Fibroblast of the conjunctiva (primary cell): ENCODE measurements at places on chromosomes 1 and 21.

- DNase-seq: no peak
Observed at GRCh38 chr1:164498792-164499191, 60.2 kb upstream of the PBX1 start.

GRCh38 chr1:185014941-185015340 lies 30.4 kb upstream of the RNF2 start:
- no peak for DNase-seq

DNA sequence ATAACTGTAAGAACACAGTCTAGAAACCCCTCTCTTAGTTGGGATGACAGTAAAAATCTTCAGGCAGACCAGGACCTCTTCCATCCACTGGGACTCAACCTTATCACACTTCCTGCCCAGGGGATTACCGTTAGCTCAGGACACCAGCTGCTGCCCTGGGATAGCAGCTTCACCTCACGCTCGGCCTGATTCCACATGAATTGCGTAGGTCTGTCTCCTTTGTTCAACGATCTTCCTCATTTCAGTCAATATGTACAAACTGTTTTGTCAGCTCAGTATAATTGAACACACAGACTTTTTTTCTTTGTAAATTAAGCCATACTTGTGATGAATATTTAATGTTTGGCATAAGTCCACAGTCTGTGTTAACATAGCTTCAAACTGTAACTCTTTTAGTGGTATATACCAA lies 290.4 kb downstream of the GRIK1 start:
- no peak for DNase-seq

DNA sequence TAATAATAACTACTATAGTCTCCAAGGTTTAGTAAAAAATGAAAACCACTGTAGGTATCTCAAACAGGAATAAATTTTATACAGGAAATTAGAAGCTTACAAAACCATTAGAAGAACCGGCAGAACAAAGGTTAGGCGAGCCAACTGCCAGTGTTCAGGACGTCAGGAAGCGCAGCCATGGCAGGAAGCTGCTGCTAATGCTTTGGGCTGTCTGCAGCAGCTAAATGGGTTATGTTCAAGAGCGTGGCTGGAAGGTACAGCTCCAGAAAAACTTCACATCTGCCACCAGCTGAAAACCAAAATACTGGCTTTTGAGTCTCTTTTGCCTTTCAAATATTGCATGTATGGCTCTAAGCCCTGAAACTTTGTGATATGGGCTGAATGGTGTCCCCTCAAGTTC lies 35.7 kb upstream of the MYSM1 start:
- DNase-seq: no peak

GRCh38 chr1:36628804-36629203 lies 146.1 kb upstream of the CSF3R start:
- no peak for DNase-seq

DNA sequence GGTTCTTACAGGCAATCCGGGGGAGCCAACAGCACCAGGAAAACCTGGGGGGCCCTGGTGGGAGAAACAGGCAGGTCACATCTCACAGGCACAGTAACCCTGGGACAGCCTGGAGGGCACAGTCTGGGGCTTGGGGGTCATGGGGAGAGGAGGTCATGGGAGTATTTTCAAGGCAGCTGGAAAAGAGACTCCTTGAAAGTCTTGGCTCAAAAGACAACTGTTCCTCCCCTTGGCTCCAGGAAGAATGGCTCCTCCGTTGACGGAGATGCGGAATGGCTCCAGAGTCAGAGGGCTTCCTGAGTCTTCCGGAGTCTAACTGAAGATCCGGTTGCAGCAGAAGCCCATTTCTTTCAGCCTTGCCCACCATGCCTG lies 25.9 kb upstream of the PEF1 start:
- no peak for DNase-seq

GRCh38 chr1:27031235-27032118 lies 18.8 kb upstream of the TENT5B start:
- no peak for DNase-seq

- no peak for DNase-seq
Observed at GRCh38 chr1:95207223-95207935, 26.6 kb upstream of the RWDD3 start.

DNA sequence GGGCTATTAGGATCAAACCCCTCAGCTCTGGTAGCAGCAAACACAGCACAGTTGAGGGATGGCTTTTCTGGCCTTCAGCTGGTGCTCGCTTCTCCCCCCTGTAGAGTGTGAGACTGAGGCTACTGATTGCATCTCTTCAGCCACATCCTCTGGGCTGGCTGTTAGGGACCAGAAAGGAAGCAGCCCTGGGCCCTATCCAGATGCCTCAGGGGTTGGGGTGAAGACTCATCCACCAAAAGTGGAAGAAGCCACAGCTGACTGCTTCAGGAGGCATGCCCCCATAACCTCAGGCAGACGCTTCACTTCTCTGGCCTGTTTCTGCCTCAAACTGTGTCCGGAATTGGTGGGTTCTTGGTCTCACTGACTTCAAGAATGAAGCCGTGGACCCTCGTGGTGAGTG lies 6.2 kb upstream of the TMEM200B start:
- DNase-seq: no peak

- no peak for DNase-seq
Observed at GRCh38 chr1:229879746-229880145, 187.3 kb upstream of the GALNT2 start.

GRCh38 chr1:56788102-56788501 lies 31.1 kb downstream of the FYB2 start:
- no peak for DNase-seq

DNA sequence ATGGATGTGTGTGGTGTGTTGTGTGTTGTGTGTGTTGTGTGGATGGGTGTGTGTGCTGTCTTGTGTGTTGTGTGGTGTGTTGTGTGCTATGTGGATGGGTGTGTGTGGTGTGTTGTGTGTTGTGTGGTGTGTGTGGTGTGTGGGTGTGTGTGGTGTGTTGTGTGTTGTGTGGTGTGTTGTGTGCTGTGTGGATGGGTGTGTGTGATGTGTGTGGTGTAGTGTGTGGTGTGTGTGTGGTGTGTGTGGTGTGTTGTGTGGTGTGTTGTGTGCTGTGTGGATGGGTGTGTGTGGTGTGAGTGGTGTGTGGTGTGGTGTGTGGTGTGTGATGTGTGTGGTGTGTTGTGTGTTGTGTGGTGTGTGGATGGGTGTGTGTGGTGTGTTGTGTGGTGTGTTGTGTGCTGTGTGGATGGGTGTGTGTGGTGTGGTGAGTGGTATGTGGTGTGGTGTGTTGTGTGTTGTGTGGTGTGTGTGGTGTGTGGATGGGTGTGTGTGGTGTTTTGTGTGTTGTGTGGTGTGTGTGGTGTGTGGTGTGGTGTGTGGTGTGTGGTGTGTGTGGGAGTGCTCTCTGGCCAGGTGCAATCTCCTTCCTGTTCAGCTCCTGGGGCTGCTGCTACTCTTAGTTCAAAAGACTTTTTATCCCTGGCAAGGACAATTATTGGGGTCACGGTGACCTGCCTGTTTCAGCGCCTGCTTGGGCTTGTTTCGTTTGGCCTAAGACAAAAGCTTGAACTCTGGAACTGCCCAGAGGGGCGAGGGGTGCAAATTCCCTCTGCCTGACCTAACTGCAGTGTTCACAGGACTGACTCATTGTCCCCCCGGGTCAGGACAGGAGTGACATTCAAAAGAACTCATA lies 101.1 kb downstream of the UBIAD1 start:
- DNase-seq: no peak

DNA sequence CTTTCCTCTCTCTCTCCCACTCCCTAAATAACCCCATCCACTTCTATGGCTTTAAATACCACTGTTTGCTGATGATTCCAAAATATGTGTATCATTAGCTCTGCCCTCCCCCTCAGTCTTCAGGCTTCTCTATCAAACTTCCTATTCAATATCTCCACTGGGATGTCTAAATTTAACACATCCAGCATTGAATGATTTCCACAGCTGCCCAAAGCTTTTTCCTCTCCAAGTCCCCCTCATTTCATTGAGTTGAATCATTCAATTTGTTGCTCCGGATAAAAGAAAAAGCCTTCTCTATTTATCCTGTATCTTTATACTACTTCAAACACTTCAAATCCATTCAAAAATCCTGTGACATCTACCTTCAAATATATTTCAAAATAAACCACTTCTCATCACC lies 225.0 kb downstream of the SEC16B start:
- no peak for DNase-seq

DNA sequence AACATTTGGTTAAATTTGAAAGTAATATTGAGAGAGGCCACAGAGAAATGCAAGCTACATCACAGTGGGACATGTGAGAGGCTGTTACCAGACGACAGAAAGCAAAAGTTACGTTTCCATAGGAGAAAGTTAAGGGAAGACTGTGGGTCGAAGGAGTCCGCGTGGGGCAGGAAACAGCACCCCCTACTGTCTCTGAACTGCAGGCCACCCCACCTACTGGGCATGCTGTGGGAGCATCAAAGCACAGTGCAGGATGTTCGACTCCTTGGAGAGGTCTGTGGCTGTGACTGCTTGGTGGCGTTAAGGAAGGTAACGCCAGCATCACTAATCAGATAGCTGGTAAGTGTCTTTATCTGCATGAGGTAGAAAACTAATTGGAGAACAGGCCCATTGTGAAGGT lies 123.9 kb downstream of the PTBP2 start:
- DNase-seq: no peak

DNA sequence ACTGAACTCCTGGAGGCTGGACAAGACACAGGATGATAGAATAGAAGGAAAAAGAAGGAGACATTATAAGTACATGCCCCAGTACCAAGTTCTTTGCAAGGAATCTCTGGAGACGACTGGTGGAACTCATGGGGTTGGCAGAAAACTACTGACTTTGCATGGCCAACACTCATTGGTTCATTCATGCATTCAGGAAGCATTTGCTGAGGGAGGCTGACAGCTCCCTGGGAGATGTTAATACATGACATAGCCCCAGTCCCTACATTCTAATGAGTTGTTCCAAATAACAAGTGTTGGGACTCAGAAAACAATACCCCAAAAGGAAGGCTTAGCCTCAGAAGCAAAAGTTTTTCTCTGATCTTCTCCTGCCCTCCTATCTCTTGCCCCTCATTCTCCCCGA lies 172.8 kb upstream of the IRF2BP2 start:
- no peak for DNase-seq

DNA sequence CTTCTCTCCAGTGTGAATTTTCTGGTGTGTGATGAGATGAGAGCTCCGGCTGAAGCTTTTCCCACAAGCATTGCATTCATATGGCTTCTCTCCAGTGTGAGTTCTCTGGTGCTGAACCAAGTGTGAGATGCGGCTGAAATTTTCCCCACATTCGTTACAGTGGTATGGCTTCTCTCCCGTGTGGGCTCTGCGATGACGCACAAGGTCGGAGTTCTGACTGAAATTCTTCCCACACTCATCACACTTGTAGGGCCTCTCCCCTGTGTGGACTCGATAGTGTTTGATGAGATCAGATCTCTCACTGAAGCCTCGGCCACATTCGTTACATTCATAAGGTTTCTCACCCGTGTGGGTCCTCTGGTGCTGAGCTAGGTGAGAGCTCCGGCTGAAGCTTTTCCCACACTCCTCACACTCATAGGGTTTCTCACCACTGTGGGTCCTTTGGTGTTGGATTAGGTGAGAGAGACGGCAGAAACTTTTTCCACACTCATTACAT lies 7.4 kb downstream of the ZNF436 start:
- no peak for DNase-seq

DNA sequence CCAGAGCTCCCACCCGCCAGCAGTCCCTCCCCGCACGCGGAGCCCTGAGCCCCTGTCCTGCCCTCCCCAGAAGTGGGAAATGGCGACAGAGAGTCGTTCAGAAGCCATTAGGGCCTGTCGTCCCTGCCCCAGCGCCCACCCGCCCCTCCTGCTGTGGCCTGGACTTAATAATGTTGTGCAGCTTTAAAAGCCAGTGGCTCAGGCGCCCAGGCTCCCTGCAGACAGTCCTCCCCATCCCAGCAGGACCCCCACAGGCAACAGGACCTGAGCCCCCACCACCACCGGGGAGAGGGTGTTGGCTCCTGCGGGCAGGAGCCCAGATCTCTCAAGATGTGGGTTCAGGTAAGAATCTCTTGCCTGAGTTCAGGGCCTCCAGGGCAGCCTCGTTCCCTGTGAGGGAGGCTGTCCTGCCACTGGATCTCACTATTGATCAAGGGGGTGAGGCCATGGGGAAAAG lies 125.3 kb upstream of the RUNX3 start:
- no peak for DNase-seq

GRCh38 chr1:19046972-19047731 lies 90.7 kb upstream of the IFFO2 start:
- no peak for DNase-seq

DNA sequence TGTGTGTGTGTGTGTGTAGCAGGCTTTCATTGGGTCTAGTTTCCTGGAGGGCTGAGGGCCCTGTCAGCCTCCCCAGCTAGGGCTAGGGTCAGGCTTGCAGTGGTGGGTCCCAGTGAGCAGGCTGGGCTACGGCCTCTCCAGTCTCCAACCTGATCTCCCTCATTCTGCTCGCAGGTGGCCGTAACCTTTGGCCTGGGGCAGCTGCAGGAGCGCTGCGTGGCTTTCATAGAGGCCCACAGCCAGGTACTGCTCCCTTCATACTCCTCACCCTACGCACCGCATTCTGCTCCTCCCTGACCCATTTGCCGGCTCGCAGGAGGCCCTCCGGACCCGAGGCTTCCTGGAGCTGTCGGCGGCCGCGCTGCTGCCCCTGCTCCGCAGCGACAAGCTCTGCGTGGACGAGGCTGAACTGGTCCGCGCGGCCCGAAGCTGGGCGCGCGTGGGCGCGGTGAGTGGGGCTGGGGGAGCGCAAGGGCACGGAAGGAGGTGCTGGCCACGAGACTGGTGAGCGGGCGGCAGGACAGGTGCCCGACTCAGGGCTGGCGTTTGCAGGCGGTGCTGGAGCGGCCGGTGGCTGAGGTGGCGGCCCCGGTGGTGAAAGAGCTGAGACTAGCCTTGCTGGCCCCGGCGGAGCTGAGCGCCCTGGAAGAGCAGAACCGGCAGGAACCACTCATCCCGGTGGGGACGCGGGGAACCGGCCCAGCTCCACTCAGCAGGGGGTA lies 4.7 kb downstream of the BTBD19 start:
- DNase-seq: no peak

GRCh38 chr21:45736042-45736689 lies 92.6 kb downstream of the PCBP3 start:
- DNase-seq: no peak

DNA sequence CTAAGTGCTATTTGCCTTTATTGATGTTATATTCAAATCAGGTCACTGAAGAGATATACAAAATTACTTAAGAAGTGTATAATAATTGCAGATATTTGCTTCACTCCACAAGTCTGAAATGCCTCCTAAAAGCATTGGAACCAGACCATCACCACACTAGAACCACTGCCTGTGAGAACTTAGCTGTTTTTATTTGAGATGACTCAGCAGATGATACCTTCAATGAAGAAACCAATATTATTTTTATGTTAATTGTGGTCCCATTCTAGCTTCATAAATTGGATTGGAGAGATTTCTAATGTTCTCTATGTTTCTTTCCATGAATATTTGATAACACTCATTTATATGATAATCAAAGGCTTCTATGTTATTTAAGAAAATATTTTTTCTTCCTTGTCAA lies 740.6 kb downstream of the KCNT2 start:
- no peak for DNase-seq

DNA sequence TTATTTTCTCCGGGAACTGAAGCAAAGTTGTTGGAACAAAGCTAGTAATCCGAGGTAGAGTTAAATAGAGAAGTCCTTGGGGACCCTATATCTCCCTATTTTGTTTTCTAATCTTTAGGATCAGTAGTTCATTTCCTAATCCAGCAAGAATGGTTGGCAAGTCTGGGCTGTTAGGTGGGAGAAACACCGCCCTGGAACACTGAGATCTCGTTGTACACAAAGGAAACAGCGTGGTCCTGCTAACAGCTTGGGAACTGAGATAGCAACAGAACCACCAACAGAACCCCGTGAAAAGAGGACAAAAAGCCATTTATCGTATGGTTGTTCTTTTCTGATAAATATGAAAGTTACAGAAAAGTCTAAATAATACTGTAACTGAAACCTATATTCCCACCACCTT lies 121.9 kb upstream of the CDC42BPA start:
- no peak for DNase-seq

GRCh38 chr21:36690628-36691554 lies 8.0 kb upstream of the SIM2 start:
- no peak for DNase-seq
